Cardiac ventricle fibroblast (primary cell): ENCODE measurements at places on chromosomes 2 and 18. TPM values are rescaled to one million over a fixed set of nuclear protein-coding genes. Genes with fewer than 3 reads are reported as not detected.

Gene FEV
- total RNA-seq, result not detected in 2 replicates

Gene COL3A1
- 10,648 and 10,756 TPM in 2 replicates for total RNA-seq

Gene CAPN14
- total RNA-seq, result not detected in 2 replicates

Gene POMC
- 2.1 and 5.2 TPM in 2 replicates for total RNA-seq

Gene FHOD3
- total RNA-seq, result 0.10 TPM in 1 of 2 replicates, not detected in the other

Gene B3GNT7
- 0.12 TPM in 1 of 2 replicates, not detected in the other for total RNA-seq

Gene HEATR5B
- total RNA-seq, result 8.7 and 10.7 TPM in 2 replicates

Gene IL36RN
- not detected in 2 replicates for total RNA-seq

Gene PLGLB2
- 0.68 and 0.69 TPM in 2 replicates for total RNA-seq

Gene TDRD15
- total RNA-seq, result not detected in 2 replicates

Gene ACVR1C
- 0.06 and 0.10 TPM in 2 replicates for total RNA-seq

Gene METAP1D
- 4.9 and 5.5 TPM in 2 replicates for total RNA-seq

Gene LRRTM4
- not detected in 2 replicates for total RNA-seq

Gene RBM44
- total RNA-seq, result 0.06 and 0.29 TPM in 2 replicates

Gene TMEM169
- total RNA-seq, result 0.10 TPM in 1 of 2 replicates, not detected in the other

Gene SOWAHC
- 12.4 and 13.6 TPM in 2 replicates for total RNA-seq

Gene ZNF521
- 45.1 and 50.0 TPM in 2 replicates for total RNA-seq

Gene CYBRD1
- total RNA-seq, result 319 and 355 TPM in 2 replicates

Gene PTPRM
- 60.3 and 71.2 TPM in 2 replicates for total RNA-seq

Gene CABYR
- total RNA-seq, result 3.1 and 5.2 TPM in 2 replicates

Gene SIGLEC15
- 0.39 TPM in 1 of 2 replicates, not detected in the other for total RNA-seq
